ENCODE measurements at places on chromosomes 1 and 21.

DNA sequence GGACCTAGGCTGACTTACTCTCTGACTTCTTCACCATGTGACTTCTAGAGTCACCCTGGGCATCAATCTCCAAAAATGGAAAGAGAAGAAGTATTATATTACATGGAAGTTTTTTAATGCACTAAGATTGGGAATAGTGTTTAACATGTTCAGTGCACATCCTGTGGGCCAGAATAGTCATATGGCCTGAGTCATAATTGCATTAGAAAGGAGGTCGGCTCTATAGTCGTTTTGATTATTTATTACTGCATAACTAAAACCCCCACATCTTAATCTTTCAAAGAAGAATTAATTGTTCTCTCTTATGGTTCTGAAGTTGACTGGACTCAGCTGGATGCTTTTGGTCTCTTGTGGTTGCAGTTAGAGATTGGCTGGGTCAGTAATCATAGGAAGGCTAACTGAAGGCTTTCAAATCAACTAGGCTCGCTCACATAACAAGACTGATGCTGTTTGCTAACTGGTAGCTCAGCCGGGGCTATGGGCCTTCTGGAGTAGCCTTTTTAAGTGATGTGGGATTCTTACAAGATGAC, 810.6 kb upstream of the ADGRL4 start:
- DNase-seq = no peak

- DNase-seq = no peak
Observed at GRCh38 chr1:162690672-162691434, 58.6 kb downstream of the DDR2 start.

DNA sequence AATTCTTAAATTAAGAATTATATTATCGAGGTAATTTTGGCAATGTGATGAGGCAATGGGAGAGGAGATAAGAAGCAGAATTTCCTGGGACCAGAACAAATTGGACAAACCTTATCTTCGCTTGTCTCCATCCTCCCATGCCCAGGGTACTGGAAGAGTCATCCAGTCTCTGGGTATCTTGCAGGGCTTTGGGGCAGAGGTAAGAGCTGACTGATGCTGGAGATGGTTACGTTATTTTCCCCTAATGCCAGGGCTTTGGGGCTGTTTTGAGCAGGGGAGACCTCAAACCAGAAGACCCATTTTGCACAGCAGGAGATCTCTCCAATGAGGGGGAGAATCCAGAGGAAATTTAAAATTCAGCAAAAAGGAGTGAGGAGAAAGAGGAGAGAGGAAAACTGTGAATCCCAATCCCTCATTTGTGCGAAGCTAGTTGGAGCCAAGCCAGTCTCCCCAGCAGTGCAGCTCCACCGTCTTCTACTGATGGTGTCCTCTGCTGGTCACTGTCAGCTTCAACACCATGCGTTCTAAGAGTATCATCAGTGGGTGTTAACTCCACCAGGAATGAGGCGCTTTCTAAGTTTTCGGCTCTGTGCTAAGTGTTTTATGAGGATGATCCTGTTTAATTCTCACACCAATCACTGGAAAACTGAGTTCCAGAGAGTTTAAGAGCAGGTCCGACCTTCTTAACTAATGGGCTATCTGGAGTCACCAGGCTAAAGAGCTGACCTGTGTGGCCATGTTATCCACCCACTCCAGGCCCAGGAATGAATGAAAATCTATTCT, 86.8 kb upstream of the CD34 start:
- DNase-seq = no peak

DNA sequence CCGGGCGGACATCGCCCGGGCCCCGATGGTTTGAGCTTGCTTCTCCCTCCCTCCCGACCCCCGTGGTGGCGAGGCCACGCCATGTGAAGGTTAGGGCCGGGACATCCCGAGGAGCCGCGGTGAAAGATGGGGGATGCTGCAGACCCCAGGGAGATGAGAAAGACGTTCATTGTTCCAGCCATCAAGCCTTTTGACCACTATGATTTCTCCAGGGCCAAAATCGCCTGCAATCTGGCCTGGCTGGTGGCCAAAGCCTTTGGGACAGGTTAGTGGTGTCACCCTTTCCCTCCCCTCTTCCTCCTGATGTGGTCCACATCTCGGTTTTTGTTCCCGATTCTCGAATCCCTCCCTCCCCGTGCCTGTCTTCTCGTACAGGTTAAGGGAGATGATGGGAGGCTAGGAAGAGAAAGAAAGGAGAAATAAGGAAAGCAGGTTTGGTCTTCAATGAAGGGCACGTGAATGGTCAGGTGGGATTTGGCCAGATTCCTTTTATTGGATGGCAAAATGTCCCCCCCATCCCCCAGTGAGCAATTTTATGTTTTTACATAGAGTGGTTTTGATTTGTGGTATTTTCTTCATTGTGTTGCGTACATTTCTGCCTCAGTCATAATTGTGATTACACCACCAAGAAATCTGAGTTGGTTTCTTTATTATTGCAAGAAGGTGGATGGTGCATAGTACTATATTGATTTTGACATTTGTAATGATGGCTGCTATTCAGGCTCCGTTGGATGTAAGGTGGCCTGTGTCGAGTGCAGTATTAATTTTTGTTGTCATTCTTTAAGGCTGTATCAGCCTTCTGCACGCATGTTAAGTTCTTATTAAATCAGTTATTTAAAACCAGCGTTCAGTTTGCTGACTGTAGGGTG, 1.2 kb downstream of the CAMSAP2 start:
- no peak for DNase-seq

DNA sequence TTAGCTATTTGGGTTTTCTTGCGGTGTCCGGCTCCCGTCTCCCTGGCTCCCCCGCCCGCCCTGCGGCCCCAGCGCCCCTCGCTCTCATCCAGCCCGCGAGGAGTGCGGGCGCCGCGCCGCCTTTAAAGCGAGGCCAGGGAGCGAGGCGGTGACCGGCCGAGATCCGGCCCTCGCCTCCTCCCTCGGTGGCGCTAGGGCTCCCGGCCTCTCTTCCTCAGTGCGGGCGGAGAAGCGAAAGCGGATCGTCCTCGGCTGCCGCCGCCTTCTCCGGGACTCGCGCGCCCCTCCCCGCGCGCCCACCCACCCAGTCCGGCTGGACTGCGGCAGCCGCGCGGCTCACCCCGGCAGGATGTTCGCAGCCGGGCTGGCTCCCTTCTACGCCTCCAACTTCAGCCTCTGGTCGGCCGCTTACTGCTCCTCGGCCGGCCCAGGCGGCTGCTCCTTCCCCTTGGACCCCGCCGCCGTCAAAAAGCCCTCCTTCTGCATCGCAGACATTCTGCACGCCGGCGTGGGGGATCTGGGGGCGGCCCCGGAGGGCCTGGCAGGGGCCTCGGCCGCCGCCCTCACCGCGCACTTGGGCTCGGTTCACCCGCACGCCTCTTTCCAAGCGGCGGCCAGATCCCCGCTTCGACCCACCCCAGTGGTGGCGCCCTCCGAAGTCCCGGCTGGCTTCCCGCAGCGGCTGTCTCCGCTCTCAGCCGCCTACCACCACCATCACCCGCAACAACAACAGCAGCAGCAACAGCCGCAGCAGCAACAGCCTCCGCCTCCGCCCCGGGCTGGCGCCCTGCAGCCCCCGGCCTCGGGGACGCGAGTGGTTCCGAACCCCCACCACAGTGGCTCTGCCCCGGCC, 492 bp downstream of the HLX start:
- peak; percentile 41 for DNase-seq

DNA sequence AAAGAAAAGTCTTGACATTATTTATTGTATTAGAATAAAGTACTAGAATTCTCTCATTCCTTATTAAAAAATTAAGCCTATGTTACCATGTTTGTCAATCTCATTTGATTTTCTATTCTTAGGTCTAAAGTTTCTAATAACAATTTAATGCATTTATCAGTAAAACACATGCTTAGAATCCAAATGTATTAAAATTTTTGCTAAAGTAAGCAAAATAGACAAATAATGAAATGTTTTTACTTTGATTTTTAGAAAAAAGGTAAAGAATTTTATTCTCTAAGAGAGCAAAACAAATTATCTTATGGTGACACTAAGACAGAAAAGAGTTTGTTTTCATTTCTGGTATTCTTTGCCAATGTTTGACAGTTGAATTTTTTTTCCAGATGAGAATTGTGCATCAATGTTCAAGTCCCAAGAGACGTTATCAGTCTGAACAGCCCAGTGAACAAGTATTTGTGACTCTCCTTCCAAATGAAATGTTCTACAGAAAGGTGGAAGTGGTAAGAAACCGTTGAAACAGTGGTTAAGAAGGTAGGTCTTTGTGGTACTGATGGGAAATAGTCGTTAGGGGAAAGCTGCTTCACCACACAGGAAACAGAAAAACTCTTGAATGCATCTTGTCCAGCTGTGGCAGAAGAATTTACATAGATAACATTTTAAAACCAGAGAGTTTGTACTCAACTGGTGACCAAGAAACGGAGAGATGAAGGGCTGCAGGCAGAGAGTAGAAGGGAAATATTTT, 402.5 kb downstream of the PTPRC start:
- peak; percentile 97 for DNase-seq

GRCh38 chr1:226665505-226666163, 73.4 kb downstream of the ITPKB start:
- DNase-seq = no peak

DNA sequence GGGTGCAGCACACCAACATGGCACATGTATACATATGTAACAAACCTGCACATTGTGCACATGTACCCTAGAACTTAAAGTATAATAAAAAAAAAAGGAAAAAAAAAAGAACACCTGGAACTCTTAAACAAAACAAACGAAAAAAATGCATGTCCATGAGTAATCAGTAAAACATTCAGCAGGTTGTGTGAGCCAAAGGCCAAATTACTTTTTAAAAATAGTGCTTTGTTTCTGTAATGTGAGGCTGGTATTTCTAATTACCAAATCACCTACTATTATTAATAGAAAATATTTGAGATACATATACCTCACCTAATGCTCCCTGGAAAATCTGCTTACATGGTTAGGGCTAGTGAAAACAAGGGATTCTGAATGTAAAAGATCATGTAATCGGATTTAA, 294.4 kb upstream of the NR5A2 start:
- no peak for DNase-seq

GRCh38 chr1:6168947-6169586, 11.1 kb downstream of the CHD5 start:
- no peak for DNase-seq

DNA sequence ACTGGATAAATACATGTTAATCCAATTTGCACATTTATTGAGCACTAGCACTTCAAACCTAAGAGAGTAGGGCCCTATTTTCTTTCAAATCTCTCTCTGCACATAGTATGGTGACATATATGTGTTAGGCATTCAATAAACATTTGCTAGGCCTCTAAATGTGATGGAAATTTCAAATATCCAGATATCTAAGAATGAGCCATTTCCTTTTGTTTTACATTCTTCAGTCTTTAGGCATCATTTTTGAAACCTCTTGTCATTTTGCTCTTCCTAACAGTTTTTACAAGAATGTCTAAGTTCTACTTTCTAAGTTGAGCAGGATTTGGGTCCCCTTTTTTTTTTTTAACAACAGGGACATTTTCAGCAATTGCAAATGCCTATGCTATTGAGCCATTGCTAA, 395.7 kb upstream of the ST6GALNAC5 start:
- DNase-seq = no peak

GRCh38 chr1:92031281-92032110, 1.7 kb downstream of the EPHX4 start:
- DNase-seq = no peak

DNA sequence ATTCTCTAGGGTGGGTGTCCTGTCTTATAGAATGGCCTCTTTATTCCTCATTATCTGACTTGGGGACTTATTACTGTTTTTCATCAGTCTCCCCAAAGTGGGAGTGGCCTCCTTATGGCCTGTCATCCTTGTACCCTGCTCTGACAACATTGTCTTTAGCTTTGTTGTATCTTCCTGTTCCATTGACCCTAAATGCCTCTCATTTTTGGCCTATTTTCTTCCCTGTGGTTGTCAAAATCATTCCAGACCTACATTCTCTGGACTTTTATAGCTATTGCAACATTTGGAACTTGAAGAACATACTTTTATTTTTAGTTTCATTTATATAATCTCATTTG, 9.7 kb downstream of the SFT2D2 start:
- no peak for DNase-seq

DNA sequence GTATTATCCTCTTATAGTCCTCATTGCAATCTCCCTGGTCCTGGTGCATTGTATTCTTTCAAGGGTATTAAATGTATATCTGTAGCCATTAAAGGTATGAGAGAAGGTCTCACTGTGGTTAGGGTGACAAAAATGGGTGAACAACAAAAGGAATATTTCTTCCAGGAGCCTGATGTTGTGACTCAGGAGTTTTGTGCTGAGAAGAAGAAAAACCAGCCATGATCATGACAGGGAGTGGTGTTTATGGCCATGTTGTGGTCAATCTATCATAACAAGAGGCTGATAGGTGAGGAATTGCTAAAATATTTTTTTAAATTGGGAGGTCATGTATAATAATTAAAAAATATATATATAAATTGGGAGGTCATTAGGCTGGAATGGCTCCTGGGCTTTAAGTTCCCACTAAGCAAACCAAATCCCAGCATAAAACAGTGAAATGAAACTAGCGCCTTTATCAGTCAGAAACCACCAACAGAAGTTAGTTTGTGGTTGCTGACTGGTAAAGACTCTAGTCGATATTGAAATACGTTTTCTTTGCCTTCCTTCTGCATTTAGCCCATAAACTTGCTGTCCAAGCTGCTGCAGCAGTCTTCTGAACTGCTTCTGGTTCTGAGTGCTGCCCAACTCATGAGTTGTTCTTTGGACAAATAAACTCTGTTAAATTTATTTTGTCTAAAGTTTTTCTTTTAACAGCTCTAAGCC, 60.3 kb downstream of the TBX19 start:
- DNase-seq = peak; percentile 53

DNA sequence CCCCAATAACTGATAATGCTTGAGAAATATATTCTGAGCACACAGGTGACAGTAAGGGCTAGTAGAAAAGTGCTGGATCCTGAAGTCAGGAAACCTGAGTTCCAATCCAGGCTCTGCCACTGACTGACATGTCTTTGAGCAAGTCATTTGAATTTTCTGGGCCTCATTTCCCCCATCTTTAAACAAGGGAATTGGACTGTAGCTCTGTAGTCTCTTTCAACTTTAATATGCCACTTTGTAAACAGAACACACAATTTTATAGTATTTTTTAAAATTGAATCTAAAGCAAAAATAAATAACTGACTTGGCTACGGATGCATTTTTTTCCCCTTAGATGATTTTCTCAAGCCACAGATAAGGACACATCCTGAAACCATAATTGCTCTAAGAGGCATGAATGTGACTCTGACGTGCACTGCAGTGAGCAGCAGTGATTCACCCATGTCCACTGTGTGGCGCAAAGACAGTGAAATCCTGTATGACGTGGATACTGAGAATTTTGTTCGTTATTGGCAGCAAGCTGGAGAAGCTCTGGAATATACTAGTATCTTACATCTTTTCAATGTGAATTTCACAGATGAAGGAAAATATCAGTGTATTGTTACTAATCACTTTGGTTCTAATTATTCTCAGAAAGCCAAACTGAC, 37.0 kb downstream of the LRIG2 start:
- DNase-seq = no peak
